ENCODE measurements at places on chromosomes 2 and 18.
A peak's percentile ranks its signal among the peaks of the same experiment; 100 is the strongest.

GRCh38 chr2:38467768-38468455 is 90.8 kb upstream of the ATL2 start:
- no peak for DNase-seq

DNA sequence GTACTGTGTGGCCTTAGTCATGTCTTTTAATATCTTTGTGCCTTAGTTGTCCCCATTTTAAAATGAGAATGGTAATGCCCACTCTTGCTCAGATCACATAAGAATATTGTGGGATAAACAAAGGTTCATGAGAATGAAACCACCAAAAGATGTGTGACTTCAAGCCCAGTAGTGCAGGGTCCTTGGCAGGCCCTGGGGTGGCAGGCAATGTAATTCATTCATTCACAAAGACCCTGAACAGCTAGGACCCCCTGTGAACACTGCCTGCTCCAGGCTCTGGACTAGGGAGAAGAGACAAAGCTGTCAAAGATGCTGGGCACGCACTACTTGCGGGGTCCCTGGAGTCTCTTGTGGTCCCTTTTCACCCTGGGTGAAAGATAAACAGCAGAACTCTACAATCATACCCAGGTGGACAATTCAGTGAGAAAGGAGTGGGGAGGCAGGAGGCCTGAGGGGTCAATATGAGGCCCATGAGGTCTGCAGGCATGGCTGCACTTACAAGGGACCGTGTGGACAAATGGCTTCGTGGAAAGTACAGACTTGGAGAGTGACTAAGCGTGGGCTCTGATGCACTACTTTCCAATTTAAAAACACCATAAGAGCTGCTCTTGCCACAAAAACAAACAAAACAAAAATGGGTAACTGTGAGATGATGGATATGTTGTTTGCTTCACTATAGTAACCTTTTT is 136.1 kb downstream of the SMAD7 start:
- peak; percentile 62 for DNase-seq

DNA sequence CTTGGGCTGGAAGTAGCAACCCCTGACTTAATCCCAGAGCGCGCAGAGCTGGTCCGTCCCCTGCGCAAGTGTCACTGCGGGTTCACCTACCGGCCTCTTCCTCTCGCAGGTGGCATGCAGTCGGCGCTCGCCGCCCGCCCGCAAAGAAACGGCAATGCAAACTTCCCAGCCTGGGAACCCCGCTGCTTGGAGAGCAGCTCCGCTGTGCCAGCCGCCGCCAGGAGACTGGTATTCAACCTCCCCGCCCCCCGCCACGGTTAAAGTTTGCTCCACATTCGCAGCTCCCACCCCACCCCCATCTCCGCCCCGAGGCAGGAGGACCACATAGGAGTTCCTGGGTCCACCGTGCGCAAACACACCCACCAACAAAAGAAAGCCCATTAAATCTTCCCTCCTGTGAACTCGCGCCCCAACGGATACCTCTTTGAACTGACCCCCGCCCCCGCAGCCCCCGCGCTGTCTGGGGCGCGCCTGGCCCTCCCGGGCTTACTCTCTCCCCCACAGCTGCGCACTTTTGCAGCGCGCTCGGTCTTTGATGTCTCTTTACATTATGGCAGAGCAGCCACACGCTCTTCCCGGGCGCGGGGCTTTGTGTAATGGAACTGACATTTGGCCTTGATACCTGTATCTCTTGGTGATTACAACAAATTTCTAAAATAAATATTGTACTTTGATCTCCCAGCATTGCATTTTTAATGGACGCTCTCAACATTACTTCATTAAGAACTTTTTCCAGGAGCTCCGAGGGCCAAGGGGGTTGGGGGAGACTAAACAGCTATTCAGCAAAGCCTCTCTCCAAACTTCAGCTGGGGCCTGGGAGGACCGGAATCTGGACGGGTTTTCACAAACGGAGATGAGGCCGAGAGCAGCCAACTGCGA is 3.1 kb upstream of the SP5 start:
- no peak for DNase-seq

DNA sequence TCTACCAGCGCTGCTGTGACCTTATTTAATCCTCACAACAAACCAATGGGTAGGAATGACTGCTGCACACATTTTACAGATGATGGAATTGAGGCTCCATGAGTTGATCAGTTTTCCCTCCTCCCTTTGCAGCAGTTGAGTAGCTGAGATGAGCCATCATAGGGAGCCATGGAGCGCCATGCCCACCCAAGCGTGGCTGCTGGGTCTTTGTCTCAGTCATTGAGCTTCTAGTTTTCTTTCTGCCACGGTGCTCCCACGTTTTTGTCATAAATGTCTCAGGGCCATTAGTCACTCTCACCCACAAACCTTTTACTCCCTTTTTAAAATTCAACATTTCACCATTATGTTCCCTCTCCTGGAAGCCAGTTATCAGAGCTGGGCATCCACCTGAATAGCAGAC is 45.8 kb downstream of the TMEM17 start:
- no peak for DNase-seq

DNA sequence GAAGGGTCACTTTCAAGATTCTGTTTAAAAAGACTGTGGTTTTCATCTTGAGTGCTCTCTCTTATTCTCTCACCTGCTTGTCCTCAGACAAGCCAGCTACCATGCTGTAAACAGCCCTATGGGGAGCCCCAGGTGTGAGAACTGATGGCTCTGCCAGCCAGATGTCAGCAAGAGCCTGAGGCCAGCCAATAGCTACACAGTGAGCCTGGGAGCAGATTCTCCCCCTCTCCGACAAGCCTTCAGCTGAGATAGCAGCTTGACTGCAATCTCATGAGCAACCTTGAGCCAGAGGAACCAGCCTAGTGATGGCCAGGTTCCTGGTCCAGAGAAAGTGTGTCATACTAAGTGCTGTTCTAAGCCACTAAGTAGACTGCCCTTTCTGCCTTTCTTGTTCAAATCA is 272.1 kb downstream of the NAPG start:
- no peak for DNase-seq

GRCh38 chr18:66344227-66344626 is 259.7 kb downstream of the CDH19 start:
- DNase-seq, result no peak

DNA sequence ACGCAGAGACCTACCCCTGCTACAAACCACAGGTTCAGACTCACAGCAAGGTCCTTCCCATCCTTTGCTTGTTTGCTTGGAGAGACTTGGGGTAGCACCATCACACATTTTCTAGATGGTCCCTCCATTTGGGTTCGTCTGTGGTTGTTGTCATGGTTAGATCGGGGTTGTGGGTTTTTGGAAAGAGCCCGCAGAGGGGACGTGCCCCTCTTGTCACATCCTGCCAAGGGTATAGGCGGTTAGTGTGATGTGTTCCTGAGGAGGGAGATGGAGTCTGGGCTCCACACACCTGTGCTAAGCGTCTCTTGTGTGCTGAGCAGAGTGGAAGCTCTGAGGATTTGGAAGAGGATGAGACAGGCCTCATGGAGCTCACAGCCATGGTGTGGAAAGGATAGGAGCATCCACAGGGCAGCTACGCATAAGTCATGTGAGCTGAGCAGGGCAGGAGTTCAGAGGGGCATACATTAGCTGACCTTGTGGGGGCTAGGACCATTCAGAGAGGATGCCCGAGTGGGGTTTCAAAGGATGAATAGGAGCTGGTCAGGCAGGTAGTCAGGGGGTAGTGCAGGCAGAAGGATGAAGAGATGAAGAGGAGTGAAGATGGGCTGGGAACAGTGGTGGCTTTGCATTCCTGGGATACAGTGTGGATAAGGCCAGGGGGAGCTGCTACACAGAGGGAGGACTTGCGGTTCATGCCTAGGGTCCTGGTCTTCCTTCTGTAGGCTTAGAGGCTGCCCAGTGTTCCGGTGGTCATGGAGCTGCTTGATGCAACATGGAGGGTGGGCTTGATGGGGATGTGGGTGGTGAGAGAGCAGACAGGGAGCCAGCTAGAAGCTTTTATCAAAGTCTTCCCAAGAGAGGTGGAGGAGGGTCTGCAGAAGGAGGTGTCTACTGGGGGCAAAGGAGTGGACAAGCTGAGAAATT is 62.9 kb downstream of the ACKR3 start:
- DNase-seq, result no peak

GRCh38 chr2:29398384-29399237 is 283.4 kb downstream of the CLIP4 start:
- DNase-seq, result no peak

DNA sequence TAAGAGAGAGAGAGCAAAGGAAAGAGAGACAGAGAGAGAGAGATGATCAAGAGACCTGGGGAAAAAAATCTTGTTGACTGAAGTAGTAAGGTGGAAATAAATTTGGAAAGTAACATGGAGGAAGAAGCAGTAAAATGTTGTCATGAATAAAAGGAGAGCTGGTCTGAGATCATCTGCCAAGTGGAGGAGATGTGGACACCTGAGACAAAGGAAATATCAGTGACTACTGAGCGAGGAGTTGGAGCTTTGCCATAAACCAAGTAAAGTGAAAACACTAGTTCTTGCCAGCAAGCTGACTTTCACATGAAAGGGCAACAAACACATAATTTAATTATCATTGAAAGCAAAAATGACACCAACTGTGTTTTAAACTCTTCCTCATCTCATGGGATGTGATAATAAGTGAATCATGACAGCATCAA is 49.0 kb upstream of the DSG1 start:
- DNase-seq, result no peak

DNA sequence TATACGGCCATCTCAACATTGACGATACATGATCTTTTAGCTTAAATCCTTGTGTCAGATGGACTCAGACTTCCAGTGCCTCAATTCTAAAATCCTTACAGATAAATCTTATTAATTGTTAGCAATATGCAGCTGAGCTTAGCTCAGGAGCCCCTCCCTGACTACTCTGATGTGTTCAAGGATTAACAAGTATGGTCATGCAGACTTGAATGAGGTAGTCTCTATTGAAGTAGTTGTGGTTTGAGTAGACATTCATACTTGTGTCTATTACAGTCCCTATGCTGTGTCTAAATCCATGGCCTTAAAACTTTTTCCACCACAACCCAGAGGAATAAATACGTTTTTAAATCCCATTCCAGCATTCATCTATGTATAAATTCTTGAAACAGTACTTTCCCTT is 119.5 kb downstream of the NUP35 start:
- no peak for DNase-seq

- DNase-seq, result no peak
Measured at GRCh38 chr18:62088156-62088555, 98.7 kb downstream of the PIGN start.

DNA sequence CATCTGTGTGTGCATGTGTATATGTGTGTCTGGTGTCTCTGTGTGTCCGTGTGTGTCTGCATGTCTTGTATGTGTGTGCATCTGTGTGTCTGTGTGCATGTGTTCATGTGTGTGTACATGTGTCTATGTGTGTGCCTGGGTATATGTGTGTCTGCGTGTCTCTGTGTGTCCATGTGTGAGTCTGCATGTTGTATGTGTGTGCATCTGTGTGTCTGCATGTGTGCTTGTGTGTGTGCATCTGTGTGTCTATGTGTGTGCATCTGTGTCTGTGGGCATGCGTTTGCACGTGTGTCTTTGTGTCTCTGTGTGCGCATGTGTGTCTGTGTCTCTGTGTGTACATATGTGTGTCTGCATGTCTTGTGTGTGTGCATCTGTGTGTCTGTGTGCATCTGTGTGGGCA is 207.7 kb downstream of the TNS1 start:
- DNase-seq, result peak; percentile 46

- no peak for DNase-seq
Measured at GRCh38 chr2:12718711-12719399, 2.1 kb downstream of the TRIB2 start.

- DNase-seq, result no peak
Measured at GRCh38 chr2:178394859-178395258, 56.1 kb downstream of the PRKRA start.

DNA sequence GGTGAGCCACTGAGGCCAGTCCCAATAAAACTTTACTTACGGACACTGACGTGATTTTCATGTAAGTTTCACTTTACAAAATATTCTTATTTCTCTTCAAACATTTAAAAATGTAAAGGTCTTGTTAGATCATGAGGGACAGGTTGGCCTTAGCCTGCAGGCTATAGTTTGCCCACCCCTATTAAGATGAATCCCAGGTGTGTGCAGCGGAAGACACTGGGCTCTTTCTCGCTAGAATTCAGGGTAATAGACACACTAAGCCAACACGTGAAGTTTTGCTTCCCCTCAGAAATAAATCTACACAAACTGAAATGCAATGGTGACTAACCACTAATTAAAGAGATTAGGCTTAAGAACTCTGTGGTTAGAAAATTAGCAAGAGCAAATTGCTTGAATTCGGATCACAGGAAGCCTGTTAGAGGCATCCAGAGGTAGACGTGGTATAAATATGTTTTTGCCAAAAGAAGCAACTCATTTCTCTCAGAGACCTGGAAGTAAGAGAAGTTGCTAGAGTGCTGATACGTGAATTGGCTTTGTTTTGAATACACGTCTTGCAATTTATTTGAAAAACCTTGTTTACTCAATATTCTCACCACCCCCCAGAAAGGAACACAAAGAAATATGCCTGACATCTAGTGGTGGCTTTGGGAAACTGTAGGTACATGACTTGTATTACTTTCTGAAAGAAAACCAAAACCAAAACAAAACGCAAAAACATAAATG is 151.6 kb downstream of the DTNB start:
- no peak for DNase-seq

GRCh38 chr2:194700726-194701125 is 956.3 kb upstream of the SLC39A10 start:
- DNase-seq, result no peak

DNA sequence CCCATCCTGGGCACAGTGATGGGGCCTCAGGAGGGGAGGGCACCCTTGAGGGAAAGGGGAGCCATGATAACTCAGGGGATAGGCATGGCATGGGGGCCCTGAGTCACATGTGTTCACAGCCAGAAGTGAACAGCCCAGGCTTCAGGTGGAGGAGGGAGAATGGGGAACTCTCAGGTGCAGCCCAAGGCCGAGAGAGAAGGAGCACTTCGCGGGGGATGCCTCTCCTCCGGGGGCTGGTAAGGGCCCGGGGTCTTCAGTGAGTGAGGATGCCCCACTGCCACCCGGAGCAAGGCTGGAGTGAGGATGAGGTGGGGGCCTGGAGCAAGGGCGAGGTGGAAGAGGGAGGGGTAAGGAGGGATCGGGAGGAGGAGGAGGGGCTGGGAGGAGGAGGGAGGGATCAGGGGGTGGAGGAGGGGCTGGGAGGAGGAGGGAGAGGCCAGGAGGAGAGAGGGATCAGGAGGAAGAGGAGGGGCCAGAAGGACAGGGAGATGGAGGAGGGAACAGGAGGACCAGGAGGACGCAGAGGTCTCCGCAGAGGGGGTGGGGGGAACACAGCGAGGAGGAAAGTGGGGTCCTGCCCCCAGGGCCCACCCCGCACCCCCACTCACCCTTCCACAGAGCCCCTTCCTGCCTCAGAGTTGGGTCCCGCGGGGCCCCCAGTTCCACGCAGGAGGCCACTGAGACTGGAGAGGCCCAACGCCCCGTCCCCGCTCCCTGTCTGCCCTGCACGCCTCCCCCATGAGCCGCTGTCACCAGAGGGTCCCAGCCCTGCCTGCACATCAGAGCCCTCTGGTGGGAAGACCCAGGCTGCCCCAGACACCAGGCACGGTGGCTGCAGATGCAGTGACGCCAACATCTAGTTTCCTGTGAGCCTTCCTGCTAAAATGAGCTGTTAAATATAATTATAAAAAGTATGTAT is 42.8 kb downstream of the RAMP1 start:
- DNase-seq, result no peak

DNA sequence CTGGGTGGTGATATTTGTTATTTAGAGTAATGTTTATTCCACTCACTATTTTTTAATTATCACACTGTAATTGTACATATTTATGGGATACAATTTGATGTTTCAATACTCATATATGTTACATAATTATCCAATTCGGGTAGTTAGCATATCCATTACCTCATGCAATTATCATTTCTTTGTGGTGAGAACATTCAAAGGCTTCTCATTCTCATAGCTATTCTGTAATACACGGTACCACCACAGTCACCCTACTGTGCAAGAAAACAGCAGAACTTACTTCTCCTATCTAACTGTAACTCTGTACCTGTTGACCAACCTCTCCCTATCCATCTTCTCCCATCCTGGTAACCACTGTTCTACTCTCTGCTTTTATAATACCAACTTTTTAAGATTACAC is 4.6 kb downstream of the TBC1D8 start:
- no peak for DNase-seq
